ENCODE measurements at places on chromosomes 5 and 9.

DNA sequence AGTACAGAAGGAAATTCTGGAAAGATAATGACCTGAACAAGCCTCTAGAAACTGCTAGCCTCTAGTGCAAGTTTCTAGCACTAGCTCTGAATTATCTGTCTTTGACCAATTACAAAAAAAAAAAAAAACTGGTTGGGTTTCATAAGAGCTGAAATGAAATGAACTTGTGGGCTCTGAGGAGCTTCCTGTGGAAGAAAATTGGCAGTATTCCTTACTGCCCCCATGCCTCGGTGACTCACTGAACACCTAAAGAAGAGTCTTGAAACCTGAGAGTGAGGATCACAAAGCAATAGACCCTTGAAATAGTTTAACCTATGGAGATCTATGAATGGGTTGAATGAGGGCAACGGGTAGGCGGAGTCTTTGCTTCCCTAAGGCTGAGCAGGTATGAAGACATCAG, 263.6 kb upstream of the RASA1 start:
- no peak for DNase-seq

GRCh38 chr5:173924899-173925298, 36.8 kb downstream of the CPEB4 start:
- no peak for DNase-seq

DNA sequence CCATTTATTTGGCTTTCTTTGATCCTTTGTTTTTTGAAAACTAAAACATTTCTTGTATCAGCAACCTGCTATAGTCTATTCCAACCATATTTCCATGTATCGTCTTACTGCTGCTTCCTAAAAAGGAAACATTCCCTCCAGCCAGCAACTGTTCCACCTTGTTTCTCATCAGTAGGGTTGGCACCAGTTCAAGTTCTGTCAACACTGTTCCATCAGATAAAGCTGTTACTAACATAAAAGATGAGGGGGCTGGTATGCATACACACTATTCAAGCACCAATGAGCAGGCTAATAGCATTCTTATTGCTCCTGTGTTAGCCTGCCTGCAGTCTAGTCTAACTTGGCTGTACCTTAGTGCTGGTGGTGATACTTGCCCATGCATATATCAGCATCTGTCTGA, 178.3 kb downstream of the CWC27 start:
- DNase-seq = no peak

DNA sequence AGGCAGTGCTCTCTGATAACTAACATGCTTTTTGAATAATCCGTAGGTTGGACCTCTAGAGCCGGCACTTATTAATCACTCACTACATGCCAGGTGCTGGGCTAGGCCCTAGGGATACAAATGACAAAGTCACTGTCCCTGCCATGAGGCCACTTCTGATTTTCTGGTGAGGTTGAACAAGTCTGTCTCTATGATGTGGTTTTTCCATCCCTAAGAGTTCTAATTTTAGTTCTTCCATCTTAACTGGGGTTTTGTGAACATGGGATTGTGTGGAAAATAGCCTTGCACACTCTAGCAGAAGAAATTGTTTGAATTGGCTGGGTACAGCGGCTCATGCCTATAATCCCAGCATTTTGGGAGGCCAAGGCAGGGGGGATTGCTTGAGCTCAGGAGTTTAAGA, 64.6 kb downstream of the IL31RA start:
- no peak for DNase-seq

DNA sequence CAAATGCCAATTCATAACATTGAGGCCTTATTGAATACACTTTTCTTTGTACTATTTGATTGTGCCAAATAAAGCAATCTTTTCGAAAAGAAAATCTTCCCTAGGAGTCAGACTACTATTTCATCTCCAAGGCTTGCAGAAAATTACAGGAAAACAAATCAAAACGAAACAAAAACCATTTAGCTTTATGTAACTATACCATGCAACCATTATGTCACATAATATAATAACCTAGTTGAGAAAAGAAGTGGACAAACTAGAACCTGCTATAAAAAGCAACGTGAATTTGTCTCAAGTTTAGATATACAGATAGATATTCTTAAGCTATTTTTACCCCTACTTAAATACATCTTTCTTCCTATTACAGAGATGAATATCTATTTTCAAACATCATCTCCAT, 18.0 kb downstream of the HTR4 start:
- DNase-seq = no peak

- DNase-seq = no peak
Observed at GRCh38 chr5:127758766-127759283, 55.6 kb downstream of the CCDC192 start.

- DNase-seq = no peak
Observed at GRCh38 chr5:17895288-17896033, 261.2 kb downstream of the TAF11L14 start.

- no peak for DNase-seq
Observed at GRCh38 chr5:2465383-2465782, 286.1 kb downstream of the IRX2 start.

DNA sequence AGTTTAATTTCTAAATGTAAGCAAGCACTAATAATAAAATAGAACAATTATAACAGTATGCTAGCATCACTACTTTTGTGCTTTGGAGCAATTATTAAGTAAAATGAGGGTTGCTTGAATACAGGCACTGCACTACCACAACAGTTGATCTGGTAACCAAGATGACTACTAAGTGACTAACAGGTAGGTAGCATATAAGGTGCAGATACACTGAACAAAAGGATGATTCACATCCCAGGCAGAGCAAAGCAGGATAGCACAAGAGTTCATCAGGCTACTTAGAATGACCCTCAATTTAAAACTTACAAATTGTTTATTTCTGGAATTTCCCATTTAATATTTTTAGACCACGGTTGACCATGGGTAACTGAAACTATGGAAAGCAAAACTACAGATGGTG, 48.0 kb upstream of the RGS7BP start:
- DNase-seq = no peak

GRCh38 chr5:52767766-52768480, 19.8 kb upstream of the ITGA1 start:
- no peak for DNase-seq

DNA sequence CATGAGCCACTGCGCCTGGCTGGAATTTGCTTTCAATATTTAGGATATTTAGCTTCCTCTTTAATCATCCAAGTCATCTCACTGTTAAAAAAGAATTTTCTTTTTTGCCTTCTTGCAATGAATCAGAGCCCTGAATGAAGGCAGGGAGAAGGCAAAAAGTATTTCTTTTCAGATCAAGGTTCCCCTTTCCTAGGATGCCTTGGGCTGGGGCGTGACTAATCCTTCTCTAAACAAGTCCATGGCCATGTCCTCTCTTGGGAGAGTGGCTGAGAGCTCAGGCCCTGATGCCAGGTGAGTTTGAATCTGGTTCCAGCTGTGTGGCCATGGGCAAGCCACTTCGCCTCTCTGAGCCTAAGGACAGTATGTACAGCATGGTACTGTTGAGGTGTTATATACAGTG, 84.8 kb upstream of the NEURL1B start:
- no peak for DNase-seq

DNA sequence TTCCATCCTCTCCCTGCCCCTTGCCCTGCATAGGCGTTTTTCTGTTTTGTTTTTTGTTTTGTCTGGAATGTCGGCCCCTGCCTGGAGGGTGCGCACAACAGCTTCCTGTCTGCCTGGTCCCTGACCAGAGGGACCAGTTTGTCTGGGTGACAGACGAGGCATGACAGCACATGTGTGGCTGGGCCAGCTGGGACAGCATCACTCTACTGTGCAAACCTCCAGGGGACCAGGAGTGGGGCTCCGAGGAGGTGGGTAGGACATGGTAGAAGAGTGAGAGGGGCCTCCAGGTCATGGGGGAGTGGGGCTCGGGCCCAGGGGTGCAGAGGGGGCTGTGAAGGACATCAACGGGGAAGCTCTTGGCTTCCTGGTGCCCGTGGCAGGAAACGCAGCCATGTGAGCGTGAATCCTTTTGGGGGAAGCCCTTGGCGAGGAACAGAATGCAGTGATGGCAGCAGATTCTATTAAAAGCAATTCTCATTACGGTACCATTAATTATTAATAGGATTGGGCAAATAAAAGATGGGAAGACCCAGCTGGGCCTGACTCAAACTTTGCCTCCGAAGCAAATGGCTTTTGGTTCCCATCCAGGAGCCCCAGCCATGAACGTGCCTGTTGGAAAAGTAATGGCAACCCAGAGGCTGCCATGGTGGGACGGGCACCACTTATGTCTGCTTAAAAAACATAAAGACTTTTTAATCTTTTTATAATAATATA, 184.4 kb upstream of the IER5L start:
- DNase-seq = no peak

- no peak for DNase-seq
Observed at GRCh38 chr5:163478126-163478981, 17.9 kb downstream of the HMMR start.

Data from activated CD4-positive, alpha-beta T cell treated with anti-CD3 and anti-CD28 coated beads for 1 hour (primary cell).